ENCODE measurements at places on chromosomes 13 and 19.

DNA sequence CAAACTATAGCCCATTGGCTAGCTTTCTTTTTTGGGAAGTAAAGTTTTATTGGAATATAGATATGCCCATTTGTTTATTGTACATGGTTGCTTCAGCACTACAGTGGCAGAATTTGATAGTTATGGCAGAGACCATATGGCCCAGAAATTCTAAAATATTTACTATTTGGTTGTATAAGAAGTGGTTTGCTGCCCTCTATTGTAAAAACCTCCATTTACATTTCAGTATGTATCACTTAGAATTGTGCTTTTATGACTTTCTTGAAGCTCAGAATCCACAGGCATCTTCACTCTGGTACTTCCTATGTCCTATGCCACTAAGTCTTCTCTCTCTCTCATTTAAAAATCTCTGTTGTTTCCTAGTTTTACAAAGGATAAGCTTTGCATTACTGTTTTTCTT, 37.7 kb downstream of the DLEU7 start:
- DNase-seq, result no peak

DNA sequence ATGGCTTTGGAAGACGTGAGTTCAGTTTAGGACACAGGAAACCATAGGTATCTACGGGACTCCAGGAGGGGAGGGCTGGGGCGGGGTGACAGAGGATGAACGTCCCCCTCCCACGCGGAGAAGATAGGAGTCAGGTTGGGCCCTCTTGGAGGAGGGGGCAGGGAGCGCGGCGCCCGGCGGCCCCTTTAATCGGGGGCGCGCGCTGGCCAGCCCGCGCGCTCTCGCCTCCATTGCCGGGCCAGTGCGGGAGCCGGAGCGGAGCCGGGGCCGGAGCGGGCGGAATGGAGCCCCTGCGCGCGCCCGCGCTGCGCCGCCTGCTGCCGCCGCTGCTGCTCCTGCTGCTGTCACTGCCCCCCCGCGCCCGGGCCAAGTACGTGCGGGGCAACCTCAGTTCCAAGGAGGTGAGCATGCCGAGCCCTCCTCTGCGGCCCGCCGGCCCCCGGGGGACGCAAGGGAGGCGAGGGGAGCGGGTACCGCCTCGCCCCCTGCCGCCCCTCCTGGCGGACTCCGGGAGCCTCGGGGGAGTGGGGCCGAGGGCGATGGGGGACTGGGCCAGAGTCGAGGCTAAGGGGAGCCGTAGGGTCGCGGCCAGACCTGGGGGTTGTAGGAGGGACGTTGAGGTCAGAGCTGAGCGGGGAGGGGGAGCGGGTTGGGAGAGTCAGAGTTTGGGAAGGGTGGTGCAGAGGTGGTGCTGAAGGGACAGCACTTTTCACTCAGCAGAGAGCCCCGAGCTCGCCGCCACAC, at the start of gene TMEM145:
TSS of gene TMEM145 (plus strand) at position 214 of the 744 bp plus-strand sequence. CDS start at position 282, 68 bp downstream.
- DNase-seq, result no peak

DNA sequence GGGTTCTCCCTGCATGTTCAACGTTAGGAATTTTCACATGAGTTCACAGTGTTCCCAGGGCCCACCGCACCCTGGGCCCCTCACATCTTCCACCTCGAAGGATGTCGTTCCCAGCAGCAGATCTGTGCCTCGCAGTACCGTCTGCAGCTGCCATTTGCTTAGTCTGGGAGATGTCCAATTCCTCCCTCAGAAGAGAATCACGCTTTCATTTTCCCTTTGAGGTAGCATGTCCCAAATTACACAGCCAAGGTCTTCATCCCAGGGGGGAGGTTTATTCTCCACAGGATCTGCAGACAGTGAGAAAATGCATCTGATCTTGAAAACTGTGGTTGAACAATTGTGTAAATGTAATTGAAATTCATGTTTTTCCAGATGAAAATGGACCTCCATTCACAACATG, 150.2 kb downstream of the DCT start:
- no peak for DNase-seq

- DNase-seq, result no peak
Measured at GRCh38 chr13:94825507-94825906, 113.2 kb upstream of the SOX21 start.

DNA sequence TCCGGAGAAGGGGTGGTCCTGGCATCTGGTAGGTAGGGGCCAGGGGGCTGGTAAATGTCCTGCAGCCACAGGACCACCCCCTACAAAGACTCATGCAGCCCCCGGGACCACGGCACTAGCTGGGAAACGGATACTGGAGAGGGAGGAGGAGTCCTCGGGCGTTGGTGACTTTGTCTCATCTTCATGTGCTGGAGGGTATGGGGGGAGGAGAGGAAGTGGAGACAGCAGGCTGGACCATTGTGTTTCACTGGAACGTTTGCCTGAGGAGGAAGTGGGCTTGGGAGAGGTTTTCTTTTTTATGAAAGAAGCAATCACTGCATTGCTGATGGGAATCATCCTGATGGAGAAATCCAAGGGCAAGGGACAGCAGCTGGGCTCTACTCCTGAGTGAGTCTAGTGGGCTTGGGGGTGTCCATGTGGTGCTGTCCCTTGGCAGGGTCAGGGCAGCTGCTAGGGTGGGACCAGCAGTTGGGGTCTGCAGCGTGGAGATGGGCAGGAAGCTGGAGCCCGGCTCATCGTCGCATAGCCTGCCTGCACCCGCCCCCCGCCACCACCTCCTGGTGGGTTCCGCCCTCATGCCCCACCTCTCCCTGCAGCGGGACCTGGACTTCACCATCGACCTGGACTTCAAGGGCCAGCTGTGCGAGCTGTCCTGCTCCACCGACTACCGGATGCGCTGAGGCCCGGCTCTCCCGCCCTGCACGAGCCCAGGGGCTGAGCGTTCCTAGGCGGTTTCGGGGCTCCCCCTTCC, 1.7 kb upstream of the ADM5 start:
- DNase-seq, result no peak

- DNase-seq, result no peak
Measured at GRCh38 chr19:34432797-34433196, 4.6 kb downstream of the UBA2 start.

DNA sequence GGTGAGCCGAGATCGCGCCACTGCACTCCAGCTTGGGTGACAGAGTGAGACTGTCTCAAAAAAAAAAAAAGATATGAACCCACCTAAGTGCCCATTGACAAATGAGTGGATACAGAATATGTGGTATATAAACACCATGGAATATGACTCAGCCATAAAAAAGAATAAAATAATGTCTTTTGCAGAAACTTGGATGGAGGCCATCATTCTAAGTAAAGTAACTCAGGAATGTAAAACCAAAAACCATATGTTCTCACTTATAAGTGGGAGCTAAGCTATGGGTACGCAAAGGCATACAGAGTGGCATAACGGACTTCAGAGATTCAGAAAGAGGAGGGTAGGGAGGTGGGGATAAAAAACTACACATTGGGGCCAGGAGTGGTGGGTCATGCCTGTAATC, 29.5 kb downstream of the PLA2G4C start:
- no peak for DNase-seq

DNA sequence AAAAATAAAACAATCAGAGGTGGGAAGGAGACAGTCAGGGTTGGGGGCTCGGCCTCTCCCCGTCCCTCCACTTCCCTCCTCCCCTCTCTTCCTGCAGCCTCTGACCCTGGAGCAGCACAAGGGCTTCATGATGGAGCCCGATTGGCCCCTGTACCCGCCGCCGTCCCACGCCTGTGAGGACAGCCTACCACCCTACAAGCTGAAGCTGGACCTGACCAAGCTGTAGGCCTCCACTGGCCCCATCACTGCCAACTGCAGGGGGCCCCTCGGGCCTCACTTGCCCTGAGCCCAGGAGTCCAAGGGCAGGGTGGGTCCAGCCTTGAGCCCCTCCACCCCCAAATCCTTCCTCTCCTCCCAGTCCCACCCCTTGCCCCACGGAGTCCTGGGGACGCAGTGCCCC, 7.6 kb downstream of the TMEM59L start:
- no peak for DNase-seq

- peak; percentile 9 for DNase-seq
Measured at GRCh38 chr13:111245576-111246384, 74.7 kb upstream of the TEX29 start.

- no peak for DNase-seq
Measured at GRCh38 chr13:71017607-71018006, 849.4 kb downstream of the DACH1 start.

DNA sequence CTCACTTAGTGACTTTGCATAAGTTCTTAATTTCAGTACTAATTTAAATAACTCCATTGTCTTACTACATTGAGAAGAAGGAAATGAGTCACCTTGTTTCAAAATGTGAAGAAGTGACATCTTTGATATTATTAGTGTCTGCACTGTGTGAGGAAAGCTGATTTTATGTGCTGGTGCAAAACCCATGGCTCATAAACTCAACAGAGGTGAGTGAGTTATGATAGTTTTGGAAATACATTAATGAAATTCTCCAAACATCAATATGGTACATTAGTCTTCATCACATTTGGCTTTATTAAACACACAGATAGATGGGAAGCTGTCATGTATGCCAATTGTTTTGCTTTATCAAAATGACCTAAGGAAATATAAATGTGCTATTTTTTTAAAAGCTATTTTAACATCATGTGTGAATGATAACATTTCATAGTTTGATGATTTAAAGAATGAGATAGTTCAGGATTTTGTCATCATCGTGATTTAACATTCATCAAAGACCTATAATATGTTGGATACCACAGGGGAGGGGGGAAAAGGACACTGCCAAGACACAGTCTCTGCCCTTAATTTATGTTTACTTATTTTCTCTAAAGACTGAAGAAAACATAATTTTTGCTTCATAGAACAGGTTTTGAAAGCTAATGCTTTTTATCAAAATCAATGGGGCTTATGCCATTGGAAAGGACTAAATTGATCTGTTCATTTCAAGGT, 902.3 kb upstream of the SLITRK1 start:
- no peak for DNase-seq

DNA sequence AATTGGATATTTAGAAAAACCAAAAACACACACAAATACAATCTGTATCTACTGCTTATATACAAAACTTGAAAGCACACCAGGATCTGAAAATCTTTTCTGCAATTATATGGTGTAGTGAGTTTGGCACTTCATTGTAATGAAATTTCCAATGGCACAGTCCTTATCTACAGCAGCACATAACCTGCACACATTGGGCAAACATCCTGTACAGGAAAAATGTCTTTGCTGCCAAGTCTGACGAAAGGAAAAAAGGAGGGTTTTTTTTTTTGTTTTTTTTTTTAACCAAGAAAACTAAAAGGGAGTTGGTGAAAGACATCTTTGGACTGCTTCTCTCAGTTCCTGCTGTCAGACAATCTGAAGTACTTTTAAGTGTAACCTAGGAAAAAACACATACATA, 107.8 kb downstream of the FOXO1 start:
- DNase-seq, result no peak

DNA sequence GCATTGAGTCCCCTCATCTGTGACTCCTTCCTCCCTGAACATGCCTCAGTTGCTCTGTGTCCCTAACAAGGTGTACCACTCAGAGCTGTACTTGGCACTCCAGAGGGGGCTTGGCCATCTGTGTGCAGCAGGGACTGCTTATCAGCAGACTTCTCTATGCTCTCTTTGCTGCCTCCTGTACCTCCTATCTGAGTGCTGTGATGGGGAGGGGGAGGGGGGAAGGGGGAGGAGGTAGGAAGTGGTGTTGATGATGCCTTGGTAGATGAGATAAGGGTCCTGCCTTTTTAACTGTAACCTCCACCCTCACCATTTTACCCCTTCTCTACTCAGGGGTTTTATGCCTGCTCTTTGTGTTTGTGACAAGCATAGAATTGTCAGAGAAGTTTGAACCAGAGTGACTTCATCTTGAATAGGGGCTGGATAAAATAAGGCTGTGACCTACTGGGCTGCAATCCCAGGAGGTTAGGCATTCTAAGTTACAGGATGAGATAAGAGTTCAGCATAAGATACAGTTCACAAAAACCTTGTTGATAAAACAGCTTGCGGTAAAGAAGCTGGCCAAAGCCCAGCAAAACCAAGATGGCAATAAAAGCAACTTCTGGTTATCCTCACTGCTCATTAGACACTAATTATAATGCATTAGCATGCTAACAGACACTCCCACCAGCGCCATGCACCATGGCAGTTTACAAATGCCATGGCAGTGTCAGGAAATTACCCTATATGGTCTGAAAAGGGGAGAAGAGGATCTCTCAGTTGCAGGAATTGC, 13.2 kb downstream of the PCDH8 start:
- DNase-seq, result no peak

GRCh38 chr19:48630296-48631063, 6.7 kb downstream of the DBP start:
- no peak for DNase-seq

DNA sequence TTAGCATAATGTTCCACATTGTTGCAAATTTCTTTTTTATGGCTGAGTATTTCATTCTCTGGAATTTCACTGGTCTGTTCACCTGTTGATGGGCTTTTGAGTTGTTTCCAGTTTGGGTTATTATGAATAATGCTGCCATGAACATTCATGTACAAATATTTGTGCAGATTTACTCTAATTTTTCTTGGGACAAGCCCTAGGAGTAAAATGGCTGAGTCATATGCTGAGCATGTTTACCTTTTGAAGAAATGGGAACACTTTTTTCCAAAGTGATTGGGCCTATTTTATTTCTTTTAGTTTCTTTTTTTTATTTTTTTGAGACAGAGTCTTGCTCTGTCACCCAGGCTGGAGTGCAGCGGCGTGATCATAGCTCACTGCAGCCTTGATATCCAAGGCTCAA, 4.7 kb upstream of the FBL start:
- DNase-seq, result no peak

DNA sequence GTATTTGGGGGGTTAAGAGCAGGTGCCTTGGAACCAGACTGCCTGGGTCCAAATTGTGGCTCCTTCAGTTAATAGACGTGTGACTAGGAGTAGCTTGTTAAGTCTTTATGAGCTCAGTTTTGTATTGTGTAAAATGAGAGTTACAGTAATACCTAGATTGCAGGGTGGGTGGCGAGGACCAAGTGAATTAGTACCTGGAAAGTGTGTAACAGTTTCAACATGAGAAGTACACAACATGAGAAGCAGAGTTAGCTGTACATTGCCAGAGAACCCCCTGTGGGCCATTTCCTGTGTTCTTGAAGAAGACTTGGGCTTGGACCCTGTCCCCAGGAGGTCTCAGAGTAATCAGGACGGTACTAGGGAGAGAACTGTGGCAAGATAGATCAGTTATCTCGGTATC, 36.8 kb downstream of the PPP2R1A start:
- peak; percentile 23 for DNase-seq

GRCh38 chr19:45294291-45295029, 28.2 kb downstream of the CKM start:
- DNase-seq, result no peak

- DNase-seq, result no peak
Measured at GRCh38 chr13:66618702-66619101, 611.4 kb downstream of the PCDH9 start.

GRCh38 chr13:73997964-73998363, 136.2 kb downstream of the KLF12 start:
- DNase-seq, result no peak

- no peak for DNase-seq
Measured at GRCh38 chr13:91647361-91647990, 249.1 kb downstream of the GPC5 start.

- no peak for DNase-seq
Measured at GRCh38 chr19:30857388-30857787, 485.2 kb downstream of the ZNF536 start.

GRCh38 chr13:90792335-90792734, 555.2 kb upstream of the MIR17HG start:
- DNase-seq, result no peak

- DNase-seq, result no peak
Measured at GRCh38 chr13:33752597-33752996, 65.4 kb upstream of the RFC3 start.

GRCh38 chr13:111228262-111229144, 91.9 kb upstream of the TEX29 start:
- DNase-seq, result no peak

GRCh38 chr13:50873467-50873866, 30.0 kb upstream of the DLEU7 start:
- no peak for DNase-seq

- DNase-seq, result peak; percentile 86
Measured at GRCh38 chr19:52397310-52398080, at the start of gene ZNF528. ZNF528 (plus strand) TSS chr19:52397849; CDS start chr19:52402014, 4,165 bp downstream.

All from activated CD4-positive, alpha-beta T cell treated with anti-CD3 and anti-CD28 coated beads, Interleukin-2, amount 50 U/mL, for 16 hours (primary cell).